ENCODE measurements at places on chromosomes 12 and 14. TPM values are rescaled to one million over a fixed set of nuclear protein-coding genes. Genes with fewer than 3 reads are reported as not detected.
A peak's percentile ranks its signal among the peaks of the same experiment; 100 is the strongest.

DNA sequence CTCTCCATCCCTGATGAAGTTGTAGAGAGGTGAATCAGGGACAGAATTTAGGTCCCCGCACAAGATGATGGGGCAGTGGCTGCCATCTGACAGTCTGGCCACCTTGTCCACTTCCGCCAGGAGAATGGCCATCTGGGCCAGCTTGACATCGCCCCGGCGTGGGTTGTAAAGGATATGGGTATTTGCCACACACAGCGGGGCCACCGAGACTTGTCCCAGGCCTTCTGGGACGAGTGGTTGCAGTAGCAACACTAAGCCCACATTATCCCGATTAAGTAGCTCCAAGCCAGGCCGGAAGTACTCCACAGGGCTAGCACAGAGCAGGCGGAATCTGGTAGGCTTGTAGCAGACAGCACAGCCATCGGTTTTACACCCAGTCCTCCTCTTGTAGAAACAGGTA, 6.2 kb downstream of the ANGEL1 start:
- ATAC-seq = no peak

GRCh38 chr14:56569174-56569573, 10.4 kb upstream of the TMEM260 start:
- peak; percentile 61 for ATAC-seq

GRCh38 chr14:65803885-65804284, 391.4 kb downstream of the FUT8 start:
- peak; percentile 74 for ATAC-seq

The LRRK2 gene
- total RNA-seq = 0.26 TPM

- no peak for ATAC-seq
These were observed 378.8 kb upstream of the SOX5 start for GRCh38 chr12:24328261-24328660.

The TAS2R20 gene
- total RNA-seq = 4.4 TPM

The MSI1 gene
- total RNA-seq = not detected

DNA sequence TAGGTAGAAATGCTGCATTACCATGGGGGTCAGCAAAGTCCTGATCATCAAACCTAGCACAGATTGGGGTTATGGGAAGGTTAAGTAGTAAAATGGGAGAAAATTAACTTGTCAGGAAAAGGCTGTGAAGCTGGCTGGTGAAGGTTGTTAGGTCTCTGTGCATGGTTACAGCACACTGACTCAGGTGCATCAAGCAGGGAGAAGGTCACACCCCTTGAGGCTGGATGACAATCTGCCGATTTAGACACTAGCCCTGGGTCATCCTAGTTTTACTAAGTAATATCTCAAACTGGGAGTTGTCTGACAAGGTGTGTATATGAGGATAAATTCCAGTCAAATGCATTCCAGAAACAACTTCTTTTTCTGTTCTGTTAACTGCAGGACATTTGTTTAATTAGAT, 271.1 kb upstream of the LRIG3 start:
- no peak for ATAC-seq

GRCh38 chr14:91279354-91279753, 34.9 kb upstream of the GPR68 start:
- no peak for ATAC-seq

All from activated T-helper 17 cell treated with anti-CD3 and anti-CD28 coated beads, Interleukin-2, amount 50 U/mL, for 72 hours (primary cell).